ENCODE measurements at places on chromosomes 3 and 15.

GRCh38 chr15:79296583-79296982, 14.1 kb downstream of the ANKRD34C start:
- no peak for DNase-seq

GRCh38 chr15:59437817-59438624, at the start of gene FAM81A:
Gene FAM81A, plus strand, starts transcription at chr15:59438186. Its CDS starts 20,441 bp downstream, at chr15:59458627.
- no peak for DNase-seq

GRCh38 chr3:139994891-139995290, 59.9 kb downstream of the CLSTN2 start:
- DNase-seq, result no peak

GRCh38 chr3:152257563-152258035, 11.1 kb upstream of the MBNL1 start:
- no peak for DNase-seq

DNA sequence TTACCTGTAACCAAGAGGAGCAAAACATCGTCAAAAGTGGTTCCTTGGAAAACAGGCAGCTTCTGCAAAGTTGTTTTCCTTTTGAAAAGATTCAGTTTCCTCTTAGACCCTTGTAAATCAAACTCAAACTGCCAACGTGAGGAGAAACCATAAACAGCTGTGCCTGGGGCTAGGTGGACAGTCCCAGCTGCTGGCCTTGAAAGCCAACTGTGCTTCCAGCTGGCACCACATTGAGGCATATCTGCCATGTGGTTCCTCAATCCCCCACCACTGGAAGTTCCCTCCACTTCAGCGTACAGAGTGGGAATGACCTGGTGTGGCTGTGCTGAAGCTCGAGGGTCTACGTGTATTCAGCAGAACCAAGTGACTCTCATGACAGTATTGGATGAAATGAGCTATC, 40.9 kb downstream of the HRH1 start:
- no peak for DNase-seq

- no peak for DNase-seq
Observed at GRCh38 chr3:50331364-50331907, 3.4 kb upstream of the TUSC2 start.

DNA sequence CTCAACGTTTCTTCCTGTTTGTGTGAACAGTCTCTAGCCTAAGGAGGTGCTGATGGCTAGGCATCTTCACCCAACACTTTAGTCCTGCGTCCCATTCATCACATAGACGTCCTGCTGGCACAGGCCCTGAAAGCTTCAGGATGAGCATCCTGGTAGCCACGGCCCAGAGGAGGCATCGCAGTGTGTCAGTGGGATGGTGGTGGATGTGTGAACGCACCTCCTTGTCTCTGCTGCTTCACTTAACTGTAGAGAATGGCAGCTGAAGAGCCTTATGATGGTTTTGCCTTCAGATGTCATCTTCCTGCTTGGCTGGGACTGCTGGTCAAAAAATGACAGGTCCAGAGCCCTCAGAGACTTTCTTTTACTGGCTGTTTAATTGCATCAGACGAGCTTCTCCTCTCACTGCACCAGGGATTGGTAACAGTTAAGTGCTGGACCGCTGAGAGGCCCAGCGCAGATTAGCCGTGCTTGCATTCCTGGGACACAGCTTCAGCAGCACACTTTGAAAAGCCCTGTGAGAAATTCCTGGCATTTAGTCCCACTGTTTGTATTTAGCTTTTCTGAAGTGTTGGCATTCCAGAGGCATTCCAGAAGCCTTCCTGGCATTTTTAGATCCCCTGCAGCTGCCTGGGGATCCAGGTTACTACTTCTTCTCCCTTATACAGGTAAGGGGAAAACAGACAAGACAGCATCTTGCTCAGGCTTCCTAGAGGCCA, 132.4 kb upstream of the PLXNA1 start:
- no peak for DNase-seq

DNA sequence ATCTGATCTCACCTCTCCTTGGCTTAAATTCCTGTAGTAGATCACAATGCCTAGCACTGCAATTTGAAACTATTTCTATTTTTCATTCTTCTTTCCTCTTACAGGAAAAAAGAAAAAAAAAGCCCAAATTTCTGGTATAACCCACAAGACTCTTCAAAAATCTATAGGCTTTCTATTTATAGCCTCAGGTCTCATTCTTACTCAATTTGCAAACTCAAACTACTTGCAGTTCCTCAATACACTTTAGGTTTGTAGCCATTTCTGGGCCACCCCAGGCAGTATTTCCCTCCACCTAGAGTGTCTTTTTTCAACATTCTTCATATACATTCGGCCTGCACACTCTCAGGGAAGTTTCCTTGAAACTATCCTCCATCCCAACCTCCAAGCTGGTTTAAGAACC, 169.0 kb downstream of the TBC1D5 start:
- no peak for DNase-seq

All from esophagus squamous epithelium (tissue), 5 donors.